ENCODE measurements at places on chromosomes 7 and 10.

- no peak for ATAC-seq
Measured at GRCh38 chr7:132810561-132810960, 234.3 kb upstream of the PLXNA4 start.

GRCh38 chr10:107561136-107561650 lies 396.7 kb upstream of the SORCS1 start:
- ATAC-seq = no peak

DNA sequence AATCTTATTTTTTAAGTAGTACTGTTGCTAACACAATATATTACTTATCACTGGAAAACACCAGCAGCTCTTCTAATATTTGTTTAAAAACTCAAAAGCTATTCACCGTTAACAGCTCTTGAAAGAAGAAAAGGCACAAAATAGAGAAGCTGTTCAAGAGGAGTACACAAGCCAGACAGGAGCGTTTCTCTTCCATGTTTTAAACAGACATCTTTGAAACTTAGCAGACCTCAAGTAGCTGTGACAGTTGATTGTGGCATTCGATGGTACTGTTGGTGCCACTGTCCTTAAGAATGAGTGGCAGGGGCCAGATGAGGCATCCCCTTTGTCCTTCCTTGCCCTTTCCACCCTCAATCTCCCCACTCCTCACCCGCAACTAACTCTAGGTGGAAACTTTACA lies 81.6 kb upstream of the PRR15 start:
- ATAC-seq = no peak

- ATAC-seq = no peak
Measured at GRCh38 chr7:28104041-28104541, 76.5 kb downstream of the JAZF1 start.

GRCh38 chr7:22566176-22566575 lies 66.2 kb upstream of the STEAP1B start:
- ATAC-seq = no peak

- peak; percentile 22 for ATAC-seq
Measured at GRCh38 chr7:12638851-12639456, 48.5 kb upstream of the ARL4A start.

DNA sequence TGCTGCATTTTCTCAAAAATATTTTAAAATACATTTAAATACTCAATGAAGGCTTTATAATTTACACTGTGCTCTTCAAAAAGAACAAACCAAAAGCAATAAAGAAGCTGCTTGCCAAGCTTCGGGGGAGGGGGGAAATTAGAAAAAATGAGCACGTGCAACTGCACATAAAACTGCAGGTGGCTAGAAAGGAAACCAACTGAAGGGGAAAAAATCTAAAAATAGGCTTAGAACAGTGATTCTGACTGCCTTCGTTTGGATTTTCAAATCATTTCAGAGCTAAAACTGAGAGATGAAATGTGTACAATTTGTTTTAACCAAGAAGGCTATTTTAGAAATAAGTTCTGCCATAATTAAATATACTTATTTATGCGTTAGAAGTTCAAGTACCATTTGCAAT lies 61.4 kb downstream of the ABI1 start:
- ATAC-seq = no peak

DNA sequence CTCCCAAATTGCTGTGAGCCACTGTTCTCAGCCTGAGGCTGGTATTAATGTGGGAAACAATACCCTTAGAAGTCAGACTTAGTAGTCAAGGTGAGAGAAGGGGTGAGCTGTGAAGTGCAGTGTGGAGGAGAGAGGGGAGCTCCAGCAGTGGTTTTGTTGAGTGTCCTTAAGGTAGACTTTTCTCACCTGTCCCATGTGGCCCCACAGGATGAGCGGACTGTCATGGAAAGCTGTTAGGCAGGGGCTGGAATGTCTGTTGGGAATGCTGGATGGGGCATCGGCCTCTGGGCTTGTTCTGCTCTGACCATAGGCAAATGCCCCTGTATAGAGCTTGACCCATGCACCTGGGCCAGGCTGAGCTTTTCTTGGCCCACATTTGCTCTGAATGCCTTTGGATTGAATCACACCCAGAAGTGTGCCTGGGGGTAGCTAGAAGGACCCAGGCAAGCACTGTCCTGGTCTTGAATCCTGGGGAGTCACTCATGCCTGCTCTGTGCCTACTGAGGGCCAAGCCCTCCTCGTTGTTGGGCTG lies 36.3 kb upstream of the SH2D4B start:
- ATAC-seq = no peak

DNA sequence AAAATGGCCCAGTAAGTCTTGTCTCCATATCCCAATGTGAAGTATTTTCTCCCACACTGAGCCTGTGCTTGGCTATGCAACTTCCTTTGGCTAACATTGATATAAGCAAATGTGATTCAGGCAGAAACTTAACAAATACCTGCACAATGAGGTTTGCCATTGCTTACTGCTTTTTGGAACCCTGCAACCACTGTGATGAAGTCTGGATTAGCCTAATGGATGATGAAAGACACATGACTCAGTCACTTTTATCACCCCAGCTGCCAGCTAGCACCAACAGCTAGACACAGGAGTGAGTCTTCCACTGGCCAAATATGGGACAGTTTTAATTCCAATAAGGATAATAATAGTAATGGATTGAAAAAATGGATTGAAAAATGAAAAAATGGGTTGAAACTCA lies 854.5 kb downstream of the GRM8 start:
- ATAC-seq = no peak

DNA sequence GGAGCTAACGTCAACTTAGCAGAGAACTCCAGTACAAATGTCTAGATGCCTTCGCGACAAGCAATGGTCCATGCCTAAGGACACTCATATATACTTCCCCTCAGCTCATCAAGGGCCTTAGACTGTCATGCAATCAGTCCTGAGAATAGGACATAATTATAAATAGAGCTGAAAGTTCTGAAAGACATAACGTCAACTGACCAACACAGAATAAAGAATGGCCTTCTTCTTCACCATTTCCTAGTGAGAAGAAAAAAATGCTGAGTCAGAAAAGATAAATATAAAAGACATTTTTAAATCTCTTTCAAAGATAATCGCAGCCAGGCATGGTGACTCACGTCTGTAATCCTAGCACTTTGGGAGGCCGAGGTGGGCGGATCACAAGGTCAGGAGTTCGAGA lies 83.2 kb downstream of the ARMH3 start:
- no peak for ATAC-seq

- ATAC-seq = peak; percentile 6
Measured at GRCh38 chr7:156155988-156156733, 343.9 kb upstream of the SHH start.

DNA sequence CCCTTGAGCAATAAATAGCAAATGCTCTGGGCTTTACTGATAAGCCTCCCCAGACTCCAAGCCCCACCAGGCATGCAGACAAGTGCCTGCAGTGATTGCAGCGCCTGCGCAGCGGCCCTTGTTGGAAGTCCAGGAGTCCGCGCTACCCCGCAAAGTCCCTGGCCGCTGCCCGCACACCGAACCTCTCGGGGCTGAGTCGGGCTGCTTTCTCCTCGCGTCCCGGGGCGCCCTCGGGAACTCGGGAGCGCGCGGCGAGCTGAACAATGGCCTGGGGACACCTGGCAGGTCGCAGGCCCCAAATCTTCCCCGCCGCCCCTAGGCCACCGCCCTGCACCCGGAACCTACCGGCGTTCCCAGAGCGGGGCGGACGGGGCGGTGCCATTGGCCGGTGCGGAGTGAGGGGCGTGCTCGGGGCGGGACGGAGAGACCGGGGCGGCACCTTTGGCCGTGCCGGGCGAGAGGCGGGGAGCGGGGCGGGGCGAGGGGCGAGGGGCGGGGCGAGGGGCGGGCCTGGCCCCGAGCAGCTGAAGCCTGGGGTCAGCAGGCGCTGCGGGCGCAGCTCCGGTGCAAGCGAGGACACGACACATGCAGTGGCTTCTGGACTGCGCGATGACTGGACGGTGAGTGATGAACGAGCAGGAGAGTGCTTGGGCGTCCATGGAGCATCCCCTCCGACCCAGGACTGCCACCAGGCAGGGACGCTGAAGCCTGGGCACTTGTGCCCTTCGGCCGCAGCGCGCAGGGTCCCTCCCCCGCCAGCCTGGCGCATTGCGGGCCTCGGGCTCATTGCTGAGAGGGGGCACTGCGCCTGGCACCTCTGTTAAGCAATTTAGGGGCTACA lies at the start of gene RASSF4:
TSS of gene RASSF4 (plus strand) at position 556 of the 841 bp plus-strand sequence. CDS start 10,401 bp downstream, outside the sequence.
- ATAC-seq = peak; percentile 100

DNA sequence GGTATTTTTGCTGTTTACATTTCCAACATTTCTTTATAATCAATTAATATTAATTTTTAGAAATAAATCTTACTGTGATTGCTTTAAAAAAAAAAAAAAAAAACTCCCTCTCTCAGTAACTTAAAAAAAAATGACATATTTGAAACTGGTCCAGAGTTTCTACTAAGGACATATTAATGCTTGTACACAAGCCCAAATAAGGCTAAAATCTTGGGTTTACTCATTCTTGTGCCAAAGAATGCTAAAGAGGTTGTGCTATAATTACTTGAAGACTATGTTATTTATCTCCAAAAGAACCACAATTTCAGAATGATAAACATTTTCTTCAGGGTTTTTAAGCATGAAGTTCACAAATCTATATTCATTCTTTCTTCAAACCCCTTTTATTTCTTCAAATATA lies 39.4 kb upstream of the PHF14 start:
- ATAC-seq = no peak

DNA sequence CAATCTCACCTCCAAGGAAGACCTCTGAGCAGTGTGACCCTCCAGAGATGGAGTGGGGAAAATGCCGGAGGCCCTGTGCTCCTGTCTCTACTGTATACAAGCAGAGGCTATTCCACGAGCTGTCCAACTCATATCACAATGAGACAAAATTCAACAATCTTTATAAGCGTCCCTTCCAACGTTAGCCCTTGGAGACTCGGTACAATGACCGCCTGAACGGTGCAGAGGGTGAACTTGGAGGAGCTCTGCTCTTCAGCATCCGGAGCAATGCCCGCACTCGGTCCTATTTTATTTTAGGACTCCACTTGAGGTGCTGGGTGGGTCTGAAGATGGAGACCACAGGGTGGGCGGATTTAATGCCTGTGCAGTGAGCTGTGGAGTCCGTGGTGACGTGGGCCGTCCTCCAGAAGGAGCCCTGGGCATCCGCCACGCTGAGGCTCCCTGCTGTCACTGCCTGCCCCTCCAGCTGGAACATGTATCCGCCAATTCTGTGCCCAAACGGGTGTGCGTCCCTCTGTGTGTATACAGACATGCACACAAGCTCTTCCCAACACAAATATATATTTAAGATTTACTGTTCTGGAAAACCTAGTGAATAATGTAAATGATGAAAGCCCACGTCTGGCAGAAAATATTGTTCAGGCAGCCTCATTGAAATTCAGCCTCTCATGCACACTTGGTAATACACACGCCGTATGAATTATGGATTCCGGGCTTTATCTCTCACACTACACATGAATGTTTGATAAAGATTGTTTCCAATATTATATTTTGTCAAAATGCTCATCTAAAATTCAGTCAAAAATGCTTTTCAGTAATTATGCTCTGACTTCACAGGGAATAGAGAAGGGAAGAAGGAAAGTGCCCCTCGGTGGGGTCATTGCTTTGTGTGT lies 239.9 kb upstream of the ZMIZ1 start:
- ATAC-seq = no peak

Data from activated T-helper 17 cell treated with anti-CD3 and anti-CD28 coated beads, Interleukin-2, amount 50 U/mL, for 72 hours (primary cell).